ENCODE measurements at places on chromosomes 3 and 15. TPM values are rescaled to one million over a fixed set of nuclear protein-coding genes. Genes with fewer than 3 reads are reported as not detected.

Gene FEZF2
- not detected for total RNA-seq

Gene SLC24A5
- total RNA-seq = not detected

Gene GOLGA6A
- total RNA-seq = not detected

Gene TMEM108
- total RNA-seq = 0.67 TPM

Gene OR5K2
- total RNA-seq = not detected
